ENCODE measurements at places on chromosomes 12 and 14. TPM values are rescaled to one million over a fixed set of nuclear protein-coding genes. Genes with fewer than 3 reads are reported as not detected.

MYL6B gene
- total RNA-seq, result 9.0 TPM

CRIP2 gene
- total RNA-seq, result 203 TPM

BMAL2 gene
- 21.8 TPM for total RNA-seq

TPH2 gene
- total RNA-seq, result not detected

LALBA gene
- not detected for total RNA-seq

GSG1 gene
- total RNA-seq, result not detected

ACOT4 gene
- total RNA-seq, result 0.53 TPM

CEBPE gene
- not detected for total RNA-seq

SERPINA3 gene
- total RNA-seq, result 14.6 TPM

MDM1 gene
- 9.3 TPM for total RNA-seq

EML5 gene
- 0.17 TPM for total RNA-seq

BATF gene
- total RNA-seq, result 7.3 TPM

TDRD9 gene
- total RNA-seq, result 0.49 TPM

CMA1 gene
- total RNA-seq, result 1.2 TPM

CLEC1B gene
- total RNA-seq, result not detected

HHIPL1 gene
- total RNA-seq, result 2.4 TPM

OVCH1 gene
- total RNA-seq, result not detected

Measured in lower leg skin (tissue), 4 donors.